Activated B cell treated with CpG ODN at 0.5 μM for 24 hours (primary cell): ENCODE measurements at places on chromosomes 2 and 18.

- H3K27ac ChIP-seq = no peak overlapping the region
- no peak for DNase-seq
- no peak overlapping the region for H3K4me3 ChIP-seq
- peaks cover 16% of the 10 kb centered on the region for H3K4me1 ChIP-seq
- peaks cover 15% of the 10 kb centered on the region for H3K36me3 ChIP-seq
- no peaks in the 10 kb centered on the region for H3K27me3 ChIP-seq
These were observed 6.6 kb downstream of the D2HGDH start for GRCh38 chr2:241741016-241741415.

DNA sequence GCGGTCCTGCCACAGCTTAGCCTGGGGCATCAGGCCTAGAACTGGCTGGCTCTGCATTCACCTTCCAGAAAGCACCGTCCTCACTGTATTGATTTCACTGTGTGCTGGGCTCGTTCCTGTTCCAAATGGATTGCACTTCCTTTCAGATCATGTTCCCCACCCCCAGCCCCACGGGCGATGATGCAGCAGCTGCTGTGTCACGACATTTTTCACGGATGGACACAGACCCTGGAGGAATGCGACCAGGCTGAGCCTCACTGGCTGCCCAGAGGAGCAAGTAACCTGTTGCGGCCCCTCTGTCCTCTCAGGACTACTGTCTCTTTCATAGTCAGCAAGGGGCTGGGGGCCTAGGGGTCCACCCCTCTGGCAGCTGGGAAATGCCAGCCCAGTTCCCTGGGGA is 50.3 kb downstream of the CAPN13 start:
- H3K4me1 ChIP-seq = no peaks in the 10 kb centered on the region
- H3K27ac ChIP-seq = no peak overlapping the region
- no peaks in the 10 kb centered on the region for H3K36me3 ChIP-seq
- no peak overlapping the region for H3K4me3 ChIP-seq
- peaks cover 13% of the 10 kb centered on the region for H3K27me3 ChIP-seq

DNA sequence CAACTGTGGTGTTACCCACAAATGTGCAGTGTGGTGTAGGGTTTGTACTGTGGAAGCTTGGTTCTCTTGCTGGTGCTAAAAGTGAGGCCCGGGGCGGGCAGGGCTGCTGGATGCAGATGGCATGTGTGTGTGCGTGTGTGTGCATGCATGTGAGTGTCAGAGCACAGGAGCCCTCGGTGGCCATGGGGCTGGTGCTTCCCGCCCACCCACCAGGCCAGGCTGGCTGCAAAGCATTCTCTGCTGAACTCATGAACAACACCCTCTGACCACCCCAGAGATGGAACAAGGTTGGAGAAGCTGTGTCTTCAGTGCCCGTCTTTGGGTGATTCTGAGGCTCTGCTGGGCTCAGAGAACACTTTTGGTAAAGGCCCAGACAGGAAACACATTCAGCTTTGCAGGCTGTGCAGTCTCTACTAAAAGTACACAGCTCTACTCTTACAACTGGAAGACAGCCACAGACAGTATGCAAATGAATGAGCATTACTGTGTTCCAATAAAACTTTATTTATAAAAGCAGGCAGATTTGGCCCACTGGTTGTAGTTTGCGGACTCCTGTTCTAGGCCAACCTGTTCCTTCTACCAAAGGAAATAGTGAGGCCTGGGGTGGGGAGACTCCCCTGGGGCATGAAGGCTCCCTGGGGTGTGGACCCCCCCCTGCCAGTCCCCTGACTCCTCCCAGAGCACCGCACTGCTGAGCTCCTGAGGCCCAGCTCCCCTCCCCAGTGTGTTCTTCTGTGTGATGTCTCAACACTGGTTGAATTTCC is 225.3 kb upstream of the HDAC4 start:
- H3K36me3 ChIP-seq = no peaks in the 10 kb centered on the region
- H3K4me3 ChIP-seq = no peak overlapping the region
- H3K27me3 ChIP-seq = peaks cover 12% of the 10 kb centered on the region
- H3K27ac ChIP-seq = no peak overlapping the region
- no peak for DNase-seq

DNA sequence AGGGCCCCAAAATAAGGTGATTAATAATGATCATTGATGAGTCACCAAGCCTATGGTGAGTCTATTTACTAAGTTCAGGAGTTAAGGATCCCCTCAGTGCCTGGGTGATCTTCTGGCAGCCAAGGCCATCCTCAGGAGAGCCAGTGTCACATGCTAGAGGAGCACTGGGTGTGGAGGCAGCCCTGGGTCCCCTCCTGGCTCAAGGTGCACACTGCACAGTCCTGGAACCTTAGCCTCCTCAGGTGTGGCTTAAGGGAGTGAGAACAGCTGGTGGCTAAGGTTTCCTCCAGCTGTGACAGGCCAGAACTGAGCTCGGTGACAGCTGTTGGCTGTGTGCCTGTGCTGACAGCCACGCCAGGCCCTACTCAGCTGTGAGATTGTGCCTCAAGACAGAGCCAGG is 52.1 kb upstream of the ACAA2 start:
- no peak for DNase-seq
- no peaks in the 10 kb centered on the region for H3K4me1 ChIP-seq
- H3K36me3 ChIP-seq = no peaks in the 10 kb centered on the region
- H3K4me3 ChIP-seq = no peak overlapping the region

DNA sequence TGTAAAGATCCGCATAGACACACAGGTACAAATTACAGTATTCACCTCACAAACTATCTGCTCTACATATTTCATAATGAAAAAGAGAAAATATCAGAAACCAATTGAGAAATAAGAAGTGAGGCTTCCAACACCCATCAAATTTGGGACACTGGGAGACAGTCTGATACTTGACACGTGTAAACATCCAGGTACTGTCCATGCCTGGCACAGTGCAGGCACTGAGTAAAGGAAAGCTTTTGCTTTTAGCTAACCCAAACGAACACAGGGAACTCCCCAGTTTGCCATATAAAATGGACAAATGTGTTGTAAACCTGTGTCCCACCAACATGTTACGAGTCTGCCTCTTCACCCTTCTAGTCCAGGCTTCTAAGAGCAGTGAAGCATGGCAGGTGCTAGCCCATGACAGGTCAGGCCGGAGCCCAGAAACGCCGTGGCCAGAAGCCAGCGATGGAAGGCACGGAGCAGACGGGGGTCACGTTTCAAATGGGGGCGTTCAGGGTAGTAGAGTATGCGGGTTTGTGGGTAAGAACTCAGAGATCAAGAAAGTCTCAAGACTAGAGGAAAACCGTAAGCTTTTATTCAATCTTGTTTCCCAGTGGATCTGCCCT is 27.0 kb downstream of the CDH2 start:
- no peak overlapping the region for H3K27ac ChIP-seq
- no peaks in the 10 kb centered on the region for H3K27me3 ChIP-seq
- H3K4me1 ChIP-seq = no peaks in the 10 kb centered on the region
- DNase-seq = no peak
- no peaks in the 10 kb centered on the region for H3K36me3 ChIP-seq
- no peak overlapping the region for H3K4me3 ChIP-seq

- DNase-seq = no peak
- no peaks in the 10 kb centered on the region for H3K4me1 ChIP-seq
- no peaks in the 10 kb centered on the region for H3K36me3 ChIP-seq
- peaks cover 11% of the 10 kb centered on the region for H3K27me3 ChIP-seq
These were observed 784 bp downstream of the EDAR start for GRCh38 chr2:108988076-108988795.

DNA sequence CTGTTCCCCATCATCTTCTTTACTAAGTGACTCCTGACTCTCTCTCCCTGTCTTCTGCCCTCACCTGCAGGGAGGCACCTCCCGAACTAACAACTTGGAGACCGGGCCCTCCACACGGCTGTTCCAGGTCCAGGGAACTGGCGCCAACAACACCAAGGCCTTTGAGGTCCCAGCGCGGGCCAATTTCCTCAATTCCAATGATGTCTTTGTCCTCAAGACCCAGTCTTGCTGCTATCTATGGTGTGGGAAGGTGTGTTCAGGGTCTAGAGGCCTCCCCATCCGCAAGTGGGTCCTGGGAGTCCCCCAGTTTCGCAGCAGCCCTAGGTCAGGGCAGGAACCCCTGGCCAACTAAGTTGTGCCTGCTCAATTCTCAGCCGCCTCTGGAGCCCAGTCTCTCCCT is 15.5 kb downstream of the VIL1 start:
- no peak overlapping the region for H3K4me3 ChIP-seq
- peaks cover 18% of the 10 kb centered on the region for H3K4me1 ChIP-seq
- H3K36me3 ChIP-seq = no peaks in the 10 kb centered on the region
- no peak overlapping the region for H3K27ac ChIP-seq
- DNase-seq = no peak

DNA sequence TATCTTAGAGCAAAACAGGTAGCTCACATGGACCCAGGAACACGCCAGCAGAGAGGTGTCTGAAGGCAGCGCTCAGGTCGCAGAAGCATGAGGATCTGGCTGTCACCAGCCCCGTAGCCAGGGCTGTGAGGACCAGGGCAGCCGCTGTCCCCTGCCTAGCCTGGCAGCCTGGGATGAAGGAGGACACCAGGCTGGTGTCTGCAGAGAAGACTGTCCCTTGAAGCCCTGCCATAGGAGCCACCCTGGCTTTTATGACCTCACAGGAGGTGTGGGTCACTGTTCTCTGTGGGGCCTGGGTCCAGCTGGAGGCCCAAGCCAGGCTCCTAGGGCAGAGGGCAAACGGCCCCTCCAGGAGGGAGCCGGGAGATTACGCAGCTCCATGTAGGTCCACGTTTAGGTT is at the start of gene SPATA3:
Gene SPATA3 (plus strand): TSS at position 301 of the 400 bp plus-strand sequence. CDS start 113 bp downstream, outside the sequence.
- H3K36me3 ChIP-seq = no peaks in the 10 kb centered on the region
- no peaks in the 10 kb centered on the region for H3K4me1 ChIP-seq
- H3K27ac ChIP-seq = no peak within 1 kb of the TSS
- peaks cover 63% of the 10 kb centered on the region for H3K27me3 ChIP-seq
- H3K4me3 ChIP-seq = no peak within 1 kb of the TSS

GRCh38 chr18:76571689-76572088 is 76.6 kb upstream of the ZNF516 start:
- H3K27me3 ChIP-seq = peaks cover 11% of the 10 kb centered on the region
- H3K4me3 ChIP-seq = no peak overlapping the region
- no peak for DNase-seq

- no peaks in the 10 kb centered on the region for H3K4me1 ChIP-seq
- DNase-seq = no peak
- no peaks in the 10 kb centered on the region for H3K36me3 ChIP-seq
- no peak overlapping the region for H3K4me3 ChIP-seq
- no peak overlapping the region for H3K27ac ChIP-seq
- no peaks in the 10 kb centered on the region for H3K27me3 ChIP-seq
These were observed 111.9 kb downstream of the AP1S3 start for GRCh38 chr2:223725494-223725893.

DNA sequence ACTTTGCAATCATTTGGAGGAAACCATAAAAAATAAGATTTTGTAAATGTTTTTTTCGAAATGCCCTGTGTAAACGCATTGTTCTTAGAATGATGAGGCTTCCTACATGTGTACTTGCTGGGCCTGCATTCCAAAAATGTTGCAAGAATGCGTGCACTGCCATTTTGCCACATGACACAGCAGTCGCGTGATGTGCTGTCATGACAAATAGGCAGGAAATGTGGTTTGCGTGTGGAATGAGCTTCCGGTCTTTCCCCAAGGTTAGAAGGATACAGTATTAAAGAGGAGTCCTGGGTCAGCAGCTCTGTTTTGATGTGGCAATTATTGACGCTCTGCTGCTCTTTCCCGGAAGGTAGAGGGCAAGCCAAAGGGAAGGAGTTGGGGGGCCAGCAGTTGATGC is 18.1 kb upstream of the SERPINB2 start:
- H3K27ac ChIP-seq = no peak overlapping the region
- H3K4me1 ChIP-seq = no peaks in the 10 kb centered on the region
- no peak for DNase-seq
- H3K4me3 ChIP-seq = no peak overlapping the region
- H3K27me3 ChIP-seq = peaks cover 4% of the 10 kb centered on the region

GRCh38 chr2:110732422-110733413 is at the start of gene ACOXL:
ACOXL (plus strand) TSS chr2:110732573; CDS start chr2:110768390, 35,817 bp downstream.
- H3K36me3 ChIP-seq = no peaks in the 10 kb centered on the region
- no peak for DNase-seq
- H3K27ac ChIP-seq = no peak within 1 kb of the TSS
- peaks cover 19% of the 10 kb centered on the region for H3K4me1 ChIP-seq
- H3K27me3 ChIP-seq = peaks cover 66% of the 10 kb centered on the region

GRCh38 chr2:204108330-204108751 is 171.8 kb downstream of the ICOS start:
- H3K27ac ChIP-seq = no peak overlapping the region
- no peak overlapping the region for H3K4me3 ChIP-seq
- H3K36me3 ChIP-seq = no peaks in the 10 kb centered on the region
- DNase-seq = no peak
- H3K4me1 ChIP-seq = peaks cover 19% of the 10 kb centered on the region

GRCh38 chr2:137960223-137960622 is 4.0 kb upstream of the HNMT start:
- H3K4me3 ChIP-seq = no peak overlapping the region
- DNase-seq = no peak
- H3K27ac ChIP-seq = no peak overlapping the region
- peaks cover 4% of the 10 kb centered on the region for H3K27me3 ChIP-seq
- no peaks in the 10 kb centered on the region for H3K4me1 ChIP-seq

DNA sequence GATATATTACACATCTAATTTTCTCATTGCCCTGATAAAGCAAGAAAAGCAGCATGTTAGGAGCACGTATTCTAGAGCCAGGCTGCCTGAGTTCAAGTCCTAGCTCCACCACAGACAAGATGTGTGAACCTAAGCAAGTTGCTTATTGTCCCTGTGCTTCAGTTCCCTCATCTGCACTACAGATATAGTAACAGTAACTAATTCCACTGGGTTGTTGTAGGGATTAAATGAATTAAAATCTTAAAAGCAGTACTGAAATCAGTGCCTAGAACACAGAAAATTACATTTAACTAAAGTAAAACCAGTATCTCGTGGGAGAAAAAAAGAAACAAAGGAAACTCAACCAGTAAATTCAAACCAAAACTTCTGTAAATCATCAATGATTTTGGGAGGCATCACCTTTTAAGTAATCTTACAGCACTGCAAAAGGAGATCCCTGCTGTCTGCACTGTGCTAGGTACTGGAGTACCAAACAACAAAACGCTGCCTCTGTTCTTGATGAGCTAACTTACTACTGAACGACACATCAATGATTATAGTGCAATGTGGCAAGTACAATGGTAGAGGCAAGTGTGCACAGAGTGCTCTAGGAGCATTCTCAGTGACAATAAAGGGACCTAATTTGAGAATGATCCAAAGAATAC is 7.9 kb downstream of the MAP3K2 start:
- DNase-seq = no peak
- no peak overlapping the region for H3K27ac ChIP-seq
- H3K27me3 ChIP-seq = no peaks in the 10 kb centered on the region

GRCh38 chr18:51192026-51192425 is 5.5 kb downstream of the MEX3C start:
- no peak overlapping the region for H3K27ac ChIP-seq
- DNase-seq = no peak
- peaks cover 33% of the 10 kb centered on the region for H3K36me3 ChIP-seq

- H3K27ac ChIP-seq = peak overlapping the region; percentile 25
- H3K4me1 ChIP-seq = peaks cover 80% of the 10 kb centered on the region
- H3K27me3 ChIP-seq = no peaks in the 10 kb centered on the region
These were observed 50.5 kb downstream of the MAP4K4 start for GRCh38 chr2:101748000-101748399.

GRCh38 chr18:29172756-29173067 is 995.8 kb upstream of the CDH2 start:
- no peak for DNase-seq
- no peaks in the 10 kb centered on the region for H3K4me1 ChIP-seq
- H3K4me3 ChIP-seq = no peak overlapping the region
